ENCODE measurements at places on chromosomes 11 and 22. TPM values are rescaled to one million over a fixed set of nuclear protein-coding genes. Genes with fewer than 3 reads are reported as not detected.

- H3K36me3 ChIP-seq, result no peaks in the 10 kb centered on the region
- H3K27me3 ChIP-seq, result no peaks in the 10 kb centered on the region
- H3K27ac ChIP-seq, result no peak overlapping the region
- no peaks in the 10 kb centered on the region for H3K4me1 ChIP-seq
- H3K4me3 ChIP-seq, result no peak overlapping the region
Measured at GRCh38 chr22:38524429-38524828, 18.3 kb upstream of the DDX17 start.

- no peak overlapping the region for H3K27ac ChIP-seq
- no peaks in the 10 kb centered on the region for H3K36me3 ChIP-seq
- no peaks in the 10 kb centered on the region for H3K4me1 ChIP-seq
- H3K27me3 ChIP-seq, result no peaks in the 10 kb centered on the region
- no peak for DNase-seq
Measured at GRCh38 chr11:70862093-70862492, 390.3 kb downstream of the SHANK2 start.

DNA sequence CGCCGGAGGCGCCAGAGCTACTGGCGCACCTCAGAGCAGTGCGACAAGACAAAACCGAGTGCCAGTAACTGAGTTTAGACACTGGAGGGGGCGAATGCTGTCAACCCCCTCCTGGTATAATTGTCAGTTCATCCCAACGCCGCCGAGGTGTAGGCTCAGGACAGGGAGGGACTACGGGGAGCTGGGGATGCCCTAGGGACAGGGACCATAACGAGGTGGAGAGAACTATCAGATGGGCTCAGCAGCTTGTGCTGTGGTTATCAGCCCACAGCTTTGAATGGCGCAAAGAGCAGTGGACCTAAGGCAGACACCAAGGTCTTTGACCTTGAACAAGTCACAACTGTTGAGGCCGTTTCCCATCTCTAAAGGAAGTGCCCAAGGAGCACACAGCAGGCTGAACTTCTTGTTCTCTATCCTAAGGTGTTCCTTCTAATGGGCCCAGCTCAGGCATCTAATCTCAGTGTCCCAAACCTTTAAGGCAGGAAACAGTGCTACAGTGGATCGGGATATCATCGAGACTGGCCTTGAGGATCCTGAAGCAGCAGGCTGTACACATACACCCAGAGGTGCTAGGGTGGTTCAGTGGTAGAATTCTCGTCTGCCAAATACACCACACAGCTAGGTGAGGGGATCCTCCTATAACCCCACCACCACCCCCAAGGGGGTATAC lies 958 bp upstream of the TUT1 start:
- H3K36me3 ChIP-seq, result peaks cover 41% of the 10 kb centered on the region
- H3K27me3 ChIP-seq, result no peaks in the 10 kb centered on the region
- H3K4me3 ChIP-seq, result peak overlapping the region; percentile 78
- H3K27ac ChIP-seq, result peak overlapping the region; percentile 74

DNA sequence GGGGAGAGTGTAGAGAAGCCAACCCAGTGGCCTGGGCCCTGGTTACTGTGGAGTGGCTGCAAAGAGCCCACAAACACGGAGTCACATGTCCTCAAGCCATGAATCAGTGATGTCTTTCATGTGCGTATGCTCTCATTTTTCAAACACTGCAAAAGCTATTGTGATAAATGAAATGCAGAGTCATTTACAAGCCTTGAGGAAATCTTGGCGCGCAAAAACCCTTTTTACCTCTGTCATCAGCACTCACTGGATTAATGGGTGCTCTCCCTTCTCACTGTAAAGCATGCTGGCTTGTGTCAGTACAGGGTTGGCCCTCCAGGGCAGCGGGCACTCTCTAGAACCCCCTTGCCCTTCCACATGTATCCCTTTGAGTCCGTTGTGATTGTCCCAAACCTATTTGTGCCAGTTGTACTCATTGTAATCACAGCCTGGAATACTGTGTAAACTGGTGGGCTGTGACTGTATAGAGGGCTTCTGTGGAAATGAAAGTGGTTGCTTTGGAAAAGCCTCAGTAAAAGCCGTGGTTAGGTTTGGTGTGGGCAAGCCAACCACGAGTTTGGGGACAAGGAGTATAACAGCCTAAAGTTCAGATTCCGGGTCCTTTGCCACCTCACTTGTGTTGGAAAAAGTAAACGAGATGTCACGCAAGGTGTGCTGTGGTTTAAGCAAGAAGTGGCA lies 10.4 kb downstream of the GNAZ start:
- no peak overlapping the region for H3K27ac ChIP-seq
- H3K27me3 ChIP-seq, result no peaks in the 10 kb centered on the region
- DNase-seq, result no peak
- H3K36me3 ChIP-seq, result no peaks in the 10 kb centered on the region
- H3K4me1 ChIP-seq, result peaks cover 25% of the 10 kb centered on the region
- H3K4me3 ChIP-seq, result no peak overlapping the region

GRCh38 chr22:36377022-36377631 lies 10.6 kb downstream of the MYH9 start:
- H3K36me3 ChIP-seq, result peaks cover 11% of the 10 kb centered on the region
- peaks cover 61% of the 10 kb centered on the region for H3K4me1 ChIP-seq
- no peak for DNase-seq
- H3K27me3 ChIP-seq, result no peaks in the 10 kb centered on the region
- no peak overlapping the region for H3K27ac ChIP-seq

- no peak for DNase-seq
- H3K27me3 ChIP-seq, result no peaks in the 10 kb centered on the region
- no peaks in the 10 kb centered on the region for H3K36me3 ChIP-seq
- H3K27ac ChIP-seq, result no peak overlapping the region
Measured at GRCh38 chr22:17700778-17701177, 62.2 kb downstream of the BCL2L13 start.

DNA sequence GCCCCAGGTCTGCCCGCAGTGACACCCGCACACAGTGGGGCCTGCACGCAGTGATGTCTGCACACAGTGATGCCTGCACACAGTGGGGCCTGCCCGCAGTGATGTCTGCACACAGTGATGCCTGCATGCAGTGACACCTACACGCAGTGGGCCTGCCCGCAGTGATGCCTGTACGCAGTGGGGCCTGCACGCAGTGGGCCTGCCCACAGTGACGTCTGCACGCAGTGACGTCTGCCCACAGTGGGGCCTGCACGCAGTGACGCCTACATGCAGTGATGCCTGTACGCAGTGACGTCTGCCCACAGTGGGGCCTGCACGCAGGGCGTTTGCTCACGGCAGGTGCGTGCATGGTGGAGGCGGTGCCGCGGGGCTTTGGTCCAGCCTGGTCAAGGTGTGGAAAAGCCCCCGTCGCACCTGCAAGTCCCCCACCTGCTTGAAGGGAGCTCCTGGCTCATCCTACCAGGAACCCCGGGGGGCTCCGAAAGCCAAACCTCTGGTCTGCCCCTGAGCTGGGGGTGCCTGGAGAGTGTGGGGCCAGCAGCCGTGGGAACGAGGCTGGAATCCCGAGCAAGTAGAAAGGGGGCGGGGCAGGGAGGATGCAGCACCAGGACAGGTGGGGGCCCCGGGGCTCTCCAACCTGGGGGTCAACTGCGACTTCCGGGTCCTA lies 8.9 kb upstream of the SYT8 start:
- H3K4me1 ChIP-seq, result peaks cover 56% of the 10 kb centered on the region
- H3K4me3 ChIP-seq, result no peak overlapping the region
- H3K36me3 ChIP-seq, result no peaks in the 10 kb centered on the region
- no peaks in the 10 kb centered on the region for H3K27me3 ChIP-seq
- H3K27ac ChIP-seq, result peak overlapping the region; percentile 34
- no peak for DNase-seq

DNA sequence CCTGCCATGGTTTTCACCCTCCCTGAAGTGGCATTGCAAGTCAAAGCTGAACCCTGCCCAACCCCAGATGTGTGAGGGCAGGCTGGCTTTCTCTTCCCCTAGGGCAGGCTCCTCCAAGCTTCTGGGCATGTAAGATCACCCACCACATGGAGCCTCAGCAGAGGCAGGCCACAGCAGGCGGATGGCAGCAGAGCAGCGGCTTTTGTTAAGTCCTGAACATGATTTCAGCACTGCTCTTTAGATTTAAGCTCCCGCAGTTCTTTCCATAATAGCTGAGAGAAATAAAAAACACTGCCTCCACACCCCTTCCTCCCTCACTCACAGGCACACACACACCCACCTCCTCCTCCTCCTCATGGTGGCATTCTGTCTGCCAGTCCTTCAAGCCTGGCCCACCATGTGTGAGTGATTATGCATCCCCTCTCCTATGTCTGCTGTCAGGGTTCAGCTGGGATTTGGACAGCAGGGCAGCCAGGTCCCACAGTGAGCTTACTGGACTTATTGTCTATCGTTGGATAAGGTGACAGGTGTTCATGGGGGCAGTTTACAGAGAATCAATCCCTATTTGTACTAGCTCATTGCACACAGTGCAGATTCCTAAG lies 5.0 kb upstream of the NTM start:
- no peak overlapping the region for H3K27ac ChIP-seq
- H3K27me3 ChIP-seq, result no peaks in the 10 kb centered on the region
- H3K4me3 ChIP-seq, result no peak overlapping the region
- H3K36me3 ChIP-seq, result no peaks in the 10 kb centered on the region
- no peak for DNase-seq
- no peaks in the 10 kb centered on the region for H3K4me1 ChIP-seq

DNA sequence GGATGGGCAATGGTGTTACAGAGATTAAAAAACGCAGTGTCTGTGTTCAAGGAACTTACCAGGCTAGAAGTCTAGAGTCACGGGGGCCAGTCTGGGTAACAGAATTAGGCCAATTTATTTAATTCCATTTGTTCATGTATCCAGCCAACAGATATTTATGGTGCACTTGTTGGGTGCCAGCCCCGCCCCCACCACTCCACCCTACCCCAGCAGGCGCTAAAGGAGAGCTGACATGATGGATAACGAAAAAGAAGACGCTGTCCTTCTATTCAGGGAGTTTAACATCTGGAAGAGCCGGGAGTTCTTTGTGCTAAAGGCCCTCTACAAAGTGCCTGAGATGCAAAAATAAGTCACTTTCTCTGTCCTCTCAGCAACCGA lies 1.1 kb upstream of the BMAL1 start:
- H3K4me3 ChIP-seq, result peak overlapping the region; percentile 66
- H3K27me3 ChIP-seq, result peaks cover 28% of the 10 kb centered on the region
- no peak for DNase-seq
- H3K36me3 ChIP-seq, result no peaks in the 10 kb centered on the region

- no peaks in the 10 kb centered on the region for H3K4me1 ChIP-seq
- H3K27me3 ChIP-seq, result no peaks in the 10 kb centered on the region
- H3K36me3 ChIP-seq, result no peaks in the 10 kb centered on the region
- H3K27ac ChIP-seq, result no peak overlapping the region
- DNase-seq, result no peak
- no peak overlapping the region for H3K4me3 ChIP-seq
Measured at GRCh38 chr11:14320020-14320419, 39.0 kb downstream of the RRAS2 start.

DNA sequence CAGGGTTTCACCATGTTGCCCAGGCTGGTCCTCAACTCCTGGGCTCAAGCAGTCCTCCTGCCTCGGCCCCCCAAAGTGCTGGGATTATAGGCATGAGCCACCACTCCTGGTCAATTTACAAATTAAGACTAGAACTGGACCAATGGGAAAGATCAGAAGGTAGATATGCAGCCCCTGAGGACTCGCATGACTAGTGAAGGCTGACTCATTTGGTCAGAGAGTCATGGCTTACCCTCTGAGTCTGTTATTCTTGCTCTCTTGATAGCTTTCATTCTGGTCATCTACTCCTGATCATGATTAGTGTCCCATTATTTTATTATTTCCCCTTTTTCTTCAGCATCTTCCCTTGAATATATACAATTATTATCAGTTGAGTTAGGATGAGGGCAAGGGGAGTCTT lies 2.7 kb upstream of the LDHAL6A start:
- H3K4me1 ChIP-seq, result peaks cover 5% of the 10 kb centered on the region
- DNase-seq, result no peak
- no peaks in the 10 kb centered on the region for H3K36me3 ChIP-seq
- H3K27ac ChIP-seq, result no peak overlapping the region
- no peaks in the 10 kb centered on the region for H3K27me3 ChIP-seq

DNA sequence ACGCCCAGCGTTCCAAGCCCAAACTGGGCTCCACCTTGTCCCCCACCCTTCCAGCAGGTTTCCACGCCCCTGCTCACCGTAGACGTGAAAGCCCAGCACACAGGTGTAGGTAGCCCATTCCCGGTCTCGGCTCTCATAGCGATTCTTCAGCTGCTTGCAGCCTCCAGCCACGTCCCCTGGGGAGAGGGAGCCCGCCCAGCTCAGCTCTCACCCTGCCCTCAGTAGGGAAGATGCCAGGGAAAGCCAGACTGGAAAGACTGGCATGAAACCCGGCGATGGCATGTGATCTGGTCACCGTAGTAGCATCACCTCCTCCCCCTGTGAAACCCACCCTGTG lies 1.4 kb upstream of the MTA2 start:
- no peak overlapping the region for H3K4me3 ChIP-seq
- H3K36me3 ChIP-seq, result peaks cover 4% of the 10 kb centered on the region
- peak overlapping the region; percentile 99 for H3K27ac ChIP-seq
- no peaks in the 10 kb centered on the region for H3K27me3 ChIP-seq

DNA sequence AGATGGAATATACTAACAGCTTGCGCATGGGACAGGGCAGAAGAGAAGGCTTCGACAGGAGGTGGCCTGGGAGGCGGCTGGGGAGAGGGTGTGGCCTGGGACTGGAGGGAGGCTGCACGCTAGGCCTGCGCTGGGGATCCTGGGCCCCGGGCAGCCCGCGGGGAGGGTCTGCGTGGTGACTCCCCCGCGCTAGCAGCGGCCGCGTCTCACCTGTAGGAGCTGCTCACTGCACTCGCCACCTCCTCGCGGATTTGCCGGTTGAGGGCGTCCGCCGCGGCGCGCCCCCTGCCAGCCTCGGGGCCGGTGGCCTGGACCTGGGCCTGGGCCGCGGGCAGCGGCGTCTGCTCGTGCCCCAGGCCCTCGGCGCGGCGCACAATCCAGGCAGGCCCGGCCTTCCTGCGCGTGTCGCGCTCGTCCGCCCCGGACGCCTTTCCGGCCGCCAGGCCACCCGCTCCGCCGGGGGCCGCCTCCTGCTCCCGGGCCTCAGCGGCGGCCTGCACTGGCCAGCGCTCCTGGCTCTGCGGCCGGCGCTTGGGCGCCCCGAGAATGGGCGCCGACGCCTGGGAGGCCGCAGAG lies 1.5 kb downstream of the MAP6 start:
- no peaks in the 10 kb centered on the region for H3K27me3 ChIP-seq
- no peak overlapping the region for H3K27ac ChIP-seq
- no peaks in the 10 kb centered on the region for H3K36me3 ChIP-seq

DNA sequence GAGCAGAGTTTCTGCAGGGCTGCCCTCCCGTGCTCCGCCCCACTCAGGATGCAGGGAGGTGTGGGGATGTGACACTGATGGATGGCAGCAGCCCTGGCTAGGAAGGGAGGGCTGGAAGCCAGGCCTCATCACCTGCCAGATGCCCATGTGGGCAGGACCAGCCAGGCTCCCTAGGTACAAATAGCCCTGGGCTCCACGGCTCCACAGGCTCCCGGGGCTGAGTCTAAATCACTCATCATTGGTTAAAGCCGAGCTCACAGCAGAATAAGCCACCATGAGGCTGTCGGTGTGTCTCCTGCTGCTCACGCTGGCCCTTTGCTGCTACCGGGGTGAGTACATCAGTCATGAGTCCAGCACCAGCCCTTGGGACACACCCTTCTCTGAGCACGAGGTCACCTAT lies at the start of gene SCGB1D1:
TSS of gene SCGB1D1 (plus strand) at position 206 of the 400 bp plus-strand sequence. CDS start at position 275, 69 bp downstream.
- no peak for DNase-seq
- H3K27me3 ChIP-seq, result peaks cover 52% of the 10 kb centered on the region
- no peaks in the 10 kb centered on the region for H3K36me3 ChIP-seq

Gene INPP5J
- 8.9 TPM for total RNA-seq

Gene CDC45
- 43.4 TPM for total RNA-seq

Gene C11orf16
- not detected for total RNA-seq

Gene A4GALT
- 16.0 TPM for total RNA-seq

Gene GSTT2
- total RNA-seq, result 5.1 TPM

Gene PARVG
- total RNA-seq, result 0.57 TPM

Gene TRMT2A
- 67.3 TPM for total RNA-seq

Gene RRP7A
- total RNA-seq, result 50.8 TPM

Gene TTC36
- 0.47 TPM for total RNA-seq

Gene OR4D5
- total RNA-seq, result not detected

Gene CHRDL2
- total RNA-seq, result not detected

Gene MMP1
- not detected for total RNA-seq

Gene OR4S1
- total RNA-seq, result not detected

Gene NFRKB
- 27.4 TPM for total RNA-seq

Gene SYTL2
- 12.6 TPM for total RNA-seq

Gene DBX1
- total RNA-seq, result not detected
